SJCRH30 (cell line): ENCODE measurements at places on chromosomes 4 and X. TPM values are rescaled to one million over a fixed set of nuclear protein-coding genes. Genes with fewer than 3 reads are reported as not detected.

- peaks cover 84% of the 10 kb centered on the region for H3K36me3 ChIP-seq
- H3K4me1 ChIP-seq: no peaks in the 10 kb centered on the region
- H3K27me3 ChIP-seq: no peaks in the 10 kb centered on the region
- DNase-seq: no peak
- H3K27ac ChIP-seq: no peak overlapping the region
Measured at GRCh38 chr4:56990109-56990905, 11.6 kb downstream of the POLR2B start.

DNA sequence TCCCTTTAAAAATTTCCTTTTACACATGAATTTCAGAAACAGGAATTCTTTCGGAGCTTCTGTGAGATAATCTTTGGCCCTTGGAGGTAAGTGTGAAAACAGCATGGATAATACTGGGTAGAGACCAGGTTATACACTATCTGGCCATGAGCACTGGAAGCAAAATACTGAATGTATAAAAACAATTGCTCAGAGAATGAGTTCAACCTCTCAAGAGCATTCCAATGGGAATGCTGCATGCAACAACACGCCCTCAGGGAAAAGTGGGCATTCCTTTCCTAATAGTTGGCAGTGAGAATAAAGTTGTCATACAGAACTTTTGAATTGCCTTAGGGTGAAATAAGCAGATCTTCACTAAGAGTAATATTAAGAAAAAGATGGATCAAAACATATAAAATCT lies 574.8 kb upstream of the DIPK2B start:
- no peak overlapping the region for H3K27ac ChIP-seq
- no peaks in the 10 kb centered on the region for H3K36me3 ChIP-seq
- no peaks in the 10 kb centered on the region for H3K27me3 ChIP-seq
- peak; percentile 5 for DNase-seq
- H3K4me3 ChIP-seq: no peak overlapping the region
- no peaks in the 10 kb centered on the region for H3K4me1 ChIP-seq

DNA sequence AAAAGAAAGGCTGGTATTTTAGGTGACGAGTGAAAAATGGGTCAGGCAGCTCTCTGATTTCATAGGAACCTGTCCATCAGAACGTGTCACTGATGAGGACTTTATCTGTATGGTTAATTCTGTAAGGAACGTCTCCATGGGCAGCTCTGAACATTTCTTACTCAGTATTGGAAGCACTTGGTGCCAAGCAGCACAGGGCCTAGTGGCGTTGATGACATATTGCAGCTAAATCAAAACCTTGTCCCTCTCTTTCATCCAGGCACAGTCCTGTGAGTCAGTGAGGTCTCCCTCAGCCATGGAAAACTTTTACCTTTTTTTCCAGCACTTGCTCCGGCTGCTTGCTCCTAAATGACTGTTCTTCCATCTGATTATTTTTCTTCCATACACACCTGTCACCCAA lies 301.9 kb downstream of the DHX15 start:
- H3K36me3 ChIP-seq: no peaks in the 10 kb centered on the region
- H3K4me1 ChIP-seq: no peaks in the 10 kb centered on the region
- no peak overlapping the region for H3K27ac ChIP-seq
- no peak overlapping the region for H3K4me3 ChIP-seq

DNA sequence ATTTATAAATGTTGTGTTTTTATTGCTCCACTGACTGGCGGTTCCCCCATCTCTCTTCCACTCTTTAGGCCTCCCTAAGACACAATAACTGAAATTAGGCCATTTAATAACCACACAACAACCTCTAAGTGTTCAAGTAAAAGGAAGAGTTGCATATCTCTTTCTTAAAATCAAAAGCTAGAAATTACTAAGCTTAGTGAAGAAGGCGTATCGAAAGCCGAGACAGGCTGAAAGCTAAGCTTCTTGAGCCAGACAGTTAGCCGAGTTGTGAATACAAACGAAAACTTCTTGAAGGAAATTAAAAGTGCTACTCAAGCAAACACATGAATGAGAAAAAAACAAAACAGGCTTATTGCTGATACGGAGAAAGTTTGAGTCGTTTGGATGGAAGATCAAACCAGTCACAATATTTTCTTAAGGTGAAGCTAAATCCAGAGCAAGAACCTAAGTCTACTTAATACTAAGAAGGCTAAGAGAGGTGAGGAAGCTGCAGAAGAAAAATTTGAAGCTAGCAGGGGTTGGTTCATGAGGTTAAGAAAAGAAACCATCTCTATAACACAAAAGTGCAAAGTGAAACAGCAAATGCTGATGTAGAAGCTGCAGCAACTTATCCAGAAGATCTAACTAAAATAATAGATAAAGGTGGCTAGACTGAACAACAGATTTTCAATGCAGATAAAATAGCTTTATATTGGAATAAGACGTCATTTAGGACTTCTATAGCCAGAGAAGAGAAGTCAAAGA lies 194.0 kb upstream of the TTC29 start:
- H3K36me3 ChIP-seq: no peaks in the 10 kb centered on the region
- H3K27ac ChIP-seq: no peak overlapping the region
- no peaks in the 10 kb centered on the region for H3K27me3 ChIP-seq
- H3K4me1 ChIP-seq: peaks cover 7% of the 10 kb centered on the region

GRCh38 chr4:126451237-126451873 lies 1136.6 kb downstream of the FAT4 start:
- H3K4me3 ChIP-seq: no peak overlapping the region
- no peaks in the 10 kb centered on the region for H3K27me3 ChIP-seq
- no peak overlapping the region for H3K27ac ChIP-seq
- no peak for DNase-seq

DNA sequence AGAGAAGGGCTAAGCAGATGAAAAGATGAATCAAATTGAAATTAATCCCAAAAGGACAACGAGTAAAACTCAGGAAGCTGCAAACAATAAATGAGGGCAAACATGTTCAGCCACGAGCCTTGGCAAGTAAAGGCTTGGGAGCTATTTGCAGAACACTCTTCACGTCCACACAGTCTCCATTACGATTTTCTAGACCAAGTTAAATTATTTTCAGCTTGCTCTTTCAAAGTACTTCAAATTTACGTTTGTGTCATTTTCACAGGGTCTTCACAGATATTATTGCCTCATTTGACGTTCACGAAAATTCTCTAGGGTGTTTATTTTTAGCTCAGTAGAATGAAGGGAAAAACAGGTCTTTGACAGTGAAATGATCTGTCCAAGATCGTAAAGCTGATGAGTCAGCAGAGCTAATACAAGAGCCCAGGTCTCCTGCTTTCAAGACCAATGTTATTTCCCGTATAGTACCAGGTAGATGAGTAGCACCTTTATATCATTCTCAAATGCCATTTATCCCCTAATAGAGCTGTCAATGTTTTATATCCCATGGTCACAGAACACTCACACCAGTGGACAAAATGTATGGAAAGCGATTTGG lies 20.9 kb downstream of the KLB start:
- no peak overlapping the region for H3K27ac ChIP-seq
- H3K4me3 ChIP-seq: no peak overlapping the region
- DNase-seq: no peak
- no peaks in the 10 kb centered on the region for H3K4me1 ChIP-seq

Gene HSPA4L
- 4.7 and 4.8 TPM in 2 replicates for total RNA-seq

Gene FAM47E
- 0.02 and 0.28 TPM in 2 replicates for total RNA-seq

Gene PQBP1
- 52.3 and 52.4 TPM in 2 replicates for total RNA-seq

Gene NHS
- 0.51 and 0.56 TPM in 2 replicates for total RNA-seq

Gene PDE6B
- 0.03 TPM in 1 of 2 replicates, not detected in the other for total RNA-seq

Gene FGFR3
- 2.0 and 2.4 TPM in 2 replicates for total RNA-seq
